ENCODE measurements at places on chromosomes 6 and 20. TPM values are rescaled to one million over a fixed set of nuclear protein-coding genes. Genes with fewer than 3 reads are reported as not detected.

THBD gene
- not detected for total RNA-seq

GRCh38 chr6:136334465-136334846 lies 44.8 kb upstream of the BCLAF1 start:
- no peak for DNase-seq

DNA sequence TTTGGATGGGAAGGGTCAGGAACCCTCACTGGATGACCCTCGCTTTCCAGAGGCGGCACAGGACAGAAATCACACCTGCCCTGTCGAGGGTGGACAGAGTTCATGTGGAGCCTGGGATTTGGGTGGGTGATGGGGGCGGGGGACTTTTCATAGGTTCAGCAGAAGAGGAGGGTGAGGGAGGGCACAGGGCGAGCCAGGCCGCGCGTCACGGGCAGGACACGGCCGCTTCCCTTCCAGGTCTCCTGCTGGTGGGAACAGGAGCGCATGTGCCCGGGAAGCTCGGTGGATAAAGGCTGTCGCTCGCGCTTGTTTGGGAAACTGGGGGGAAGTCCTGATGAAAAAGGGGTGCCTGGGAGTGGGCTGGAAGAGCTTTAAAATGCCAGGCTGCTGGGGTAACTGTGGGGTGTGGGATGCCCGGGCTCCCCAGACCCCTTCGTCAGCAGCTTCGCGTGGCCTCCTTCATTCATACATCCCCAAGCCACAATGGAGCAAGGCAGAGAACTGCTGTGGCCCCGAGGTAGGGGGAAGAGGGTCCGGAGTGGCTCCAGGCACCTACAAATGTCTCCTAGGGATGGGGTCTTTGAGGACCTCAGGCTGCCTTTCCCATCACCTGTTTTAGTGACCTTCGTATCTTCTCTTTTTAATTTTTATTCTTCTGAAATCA lies 102.2 kb downstream of the DACT2 start:
- no peak for DNase-seq

GRCh38 chr6:11028959-11029358 lies 15.1 kb downstream of the ELOVL2 start:
- DNase-seq: no peak

Data from activated naive CD4-positive, alpha-beta T cell treated with anti-CD3 and anti-CD28 coated beads for 36 hours (primary cell).